ENCODE measurements at places on chromosomes 12 and 14.

DNA sequence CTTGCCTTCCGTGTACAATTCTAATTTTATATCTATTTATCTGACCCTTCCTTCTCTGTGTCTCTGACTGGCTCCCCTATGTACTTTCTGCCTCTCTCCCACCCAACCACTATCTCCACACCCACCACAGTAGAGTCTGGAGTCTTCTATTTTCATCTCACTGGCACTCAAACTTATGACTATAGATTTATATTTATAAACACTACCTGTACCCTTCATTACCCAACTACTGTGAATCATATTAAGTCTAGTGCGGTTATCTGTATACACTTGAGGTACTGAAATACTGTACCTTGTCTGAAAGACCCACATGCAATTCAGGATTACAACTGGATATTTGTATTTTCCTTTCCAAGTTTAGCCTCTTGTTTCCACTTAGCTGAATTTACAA, 36.1 kb downstream of the ATP2B1 start:
- no peak for DNase-seq

- peak; percentile 71 for DNase-seq
Observed at GRCh38 chr12:121334513-121335343, 17.5 kb downstream of the ANAPC5 start.

DNA sequence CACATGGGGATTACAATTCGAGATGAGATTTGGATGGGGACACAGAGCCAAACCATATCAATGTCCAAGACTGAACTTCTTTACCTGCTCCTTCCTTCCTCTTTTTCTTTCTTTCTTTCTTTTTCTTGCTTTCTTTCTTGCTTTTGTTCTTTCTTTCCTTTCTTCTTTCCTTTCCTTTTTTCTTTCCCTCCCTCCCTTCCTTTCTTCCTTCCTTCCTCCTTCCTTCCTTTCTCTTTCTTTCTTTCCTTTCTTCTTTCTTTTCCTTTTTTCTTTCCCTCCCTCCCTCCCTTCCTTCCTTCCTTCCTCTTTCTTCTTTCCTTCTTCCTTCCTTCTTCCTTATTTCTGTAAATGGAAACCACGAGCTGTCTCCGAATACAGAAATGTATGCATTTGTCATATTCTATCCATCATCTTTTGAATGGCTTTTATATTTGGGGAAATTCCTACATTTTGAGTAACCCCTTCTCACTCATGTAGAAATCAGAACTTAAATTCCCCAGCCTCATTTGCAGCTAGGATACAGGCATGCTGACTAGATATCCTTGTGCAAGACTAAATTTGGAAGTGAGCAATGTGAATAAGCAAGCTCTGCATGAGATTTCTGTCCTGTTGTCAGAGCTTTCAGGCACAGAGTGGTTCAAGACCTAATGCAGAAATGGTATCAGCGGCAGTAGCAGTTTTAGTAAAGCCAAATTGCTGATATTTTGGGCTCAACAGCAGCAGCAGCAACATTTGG, 11.5 kb downstream of the GPR33 start:
- no peak for DNase-seq

GRCh38 chr12:128810182-128811127, 13.3 kb downstream of the SLC15A4 start:
- DNase-seq = no peak

DNA sequence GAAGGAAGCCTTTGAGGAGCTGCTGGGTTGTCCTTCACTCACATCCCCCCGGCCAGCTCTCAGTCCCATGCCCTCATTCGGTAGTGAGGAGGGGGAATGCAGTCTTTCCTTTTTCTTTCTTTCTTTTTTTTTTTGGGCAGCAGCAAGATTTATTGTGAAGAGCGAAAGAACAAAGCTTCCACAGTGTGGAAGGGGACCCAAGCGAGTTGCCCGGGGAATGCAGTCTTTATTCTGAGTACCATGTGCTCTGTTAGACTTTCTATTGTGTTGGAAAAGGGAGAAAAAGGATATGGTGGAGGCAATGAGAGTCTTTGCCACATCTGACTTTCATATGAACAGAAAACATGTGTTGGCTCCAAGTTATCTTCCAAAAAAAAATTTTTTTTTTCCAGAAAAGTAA, 29.9 kb upstream of the YARS2 start:
- DNase-seq = no peak

DNA sequence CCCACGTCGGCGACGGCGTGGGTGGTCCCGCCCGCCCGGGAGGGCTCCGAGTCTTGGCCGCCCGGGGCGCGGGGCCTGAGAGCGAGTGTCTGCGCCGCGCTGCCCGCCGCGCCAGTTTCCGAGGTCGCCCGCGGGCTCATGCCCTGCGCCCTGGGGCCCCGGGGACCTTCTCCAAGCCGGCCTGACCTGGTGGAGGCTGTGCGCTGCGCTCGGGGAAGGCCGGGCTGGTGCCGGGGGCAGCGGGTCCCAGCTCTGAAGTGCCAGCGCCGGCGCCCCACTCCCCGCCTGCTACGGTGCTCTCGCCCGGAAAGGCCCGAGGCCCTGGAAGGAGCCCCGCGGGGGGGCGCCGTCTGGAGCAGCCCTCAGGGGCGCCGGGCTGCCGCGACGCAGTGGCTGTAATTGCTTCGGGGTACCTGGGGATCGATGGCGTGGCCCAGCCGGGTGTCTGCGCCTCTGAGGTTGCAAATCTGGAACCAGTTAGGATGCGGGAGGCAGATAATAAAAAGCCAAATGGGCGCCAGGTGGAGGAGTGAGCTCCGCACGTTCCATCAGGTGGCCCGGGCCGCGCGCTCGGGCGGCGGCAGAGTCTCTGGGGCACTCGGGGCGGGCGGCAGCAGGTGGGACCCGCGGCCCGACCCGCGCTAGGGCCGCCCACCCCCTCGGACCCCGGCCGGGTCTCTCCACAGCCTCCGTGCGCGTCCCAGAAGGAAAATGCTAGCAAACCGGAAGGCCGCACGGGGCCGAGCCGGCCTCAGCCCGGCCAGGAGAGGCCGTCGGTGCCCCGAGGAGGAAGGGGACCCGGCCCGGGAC, 102.3 kb upstream of the DIO3 start:
- no peak for DNase-seq

DNA sequence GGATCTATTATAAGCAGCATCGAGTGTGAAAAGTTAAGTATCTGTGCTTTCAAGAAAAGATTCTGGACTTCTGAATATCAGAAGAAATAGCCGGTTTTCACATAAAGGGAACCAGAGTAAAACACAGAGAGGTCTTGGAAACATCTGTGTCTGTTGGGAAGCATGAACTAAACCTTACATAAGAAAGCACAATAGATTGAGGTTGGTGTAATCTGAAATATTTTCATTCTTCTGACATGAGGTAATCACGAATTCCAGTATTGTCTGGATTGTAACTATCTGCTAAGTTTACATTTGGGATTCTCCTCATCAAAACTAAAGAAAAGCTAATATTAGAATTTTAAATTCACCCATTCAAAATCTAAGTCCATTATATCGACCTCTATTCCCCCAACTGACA, 161.3 kb downstream of the CPNE8 start:
- DNase-seq = no peak

DNA sequence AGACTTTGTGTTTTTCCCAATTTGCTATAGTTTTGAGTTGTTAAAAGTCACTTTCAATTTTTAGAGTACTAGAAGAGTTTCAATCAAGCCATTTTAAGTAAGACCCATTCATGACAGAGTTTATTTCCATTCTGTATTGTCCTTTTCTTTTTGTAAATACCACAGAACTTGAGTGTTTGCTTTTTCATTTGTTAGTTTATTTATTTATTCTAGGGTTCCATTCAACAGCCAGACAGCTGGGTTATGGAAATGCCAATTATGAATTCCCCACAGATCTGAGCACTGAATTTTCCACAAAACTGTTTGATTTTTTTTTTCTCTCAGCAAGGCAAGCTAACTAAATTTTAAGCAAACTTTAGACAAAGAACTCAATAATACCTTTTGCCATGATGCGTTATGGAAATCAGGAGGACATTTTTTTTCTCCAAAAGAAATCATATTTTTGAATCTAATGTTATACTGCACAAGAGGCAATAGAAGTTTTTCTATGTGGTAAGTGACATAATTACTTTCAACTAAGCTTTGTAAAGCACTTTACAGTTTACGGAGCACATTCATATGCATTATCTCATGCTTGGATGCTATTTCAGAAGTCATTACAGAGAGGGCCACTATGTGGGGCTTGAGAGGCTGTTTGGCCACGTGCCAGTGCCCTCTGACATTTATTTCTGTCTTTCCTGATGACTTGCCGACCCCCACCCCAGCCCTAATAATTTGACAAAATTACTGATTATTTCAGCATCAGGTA, 181.5 kb downstream of the VRK1 start:
- no peak for DNase-seq

- no peak for DNase-seq
Observed at GRCh38 chr12:108596854-108597558, 878 bp downstream of the TMEM119 start.

- DNase-seq = no peak
Observed at GRCh38 chr14:22140633-22141032, 448.4 kb downstream of the DAD1 start.

DNA sequence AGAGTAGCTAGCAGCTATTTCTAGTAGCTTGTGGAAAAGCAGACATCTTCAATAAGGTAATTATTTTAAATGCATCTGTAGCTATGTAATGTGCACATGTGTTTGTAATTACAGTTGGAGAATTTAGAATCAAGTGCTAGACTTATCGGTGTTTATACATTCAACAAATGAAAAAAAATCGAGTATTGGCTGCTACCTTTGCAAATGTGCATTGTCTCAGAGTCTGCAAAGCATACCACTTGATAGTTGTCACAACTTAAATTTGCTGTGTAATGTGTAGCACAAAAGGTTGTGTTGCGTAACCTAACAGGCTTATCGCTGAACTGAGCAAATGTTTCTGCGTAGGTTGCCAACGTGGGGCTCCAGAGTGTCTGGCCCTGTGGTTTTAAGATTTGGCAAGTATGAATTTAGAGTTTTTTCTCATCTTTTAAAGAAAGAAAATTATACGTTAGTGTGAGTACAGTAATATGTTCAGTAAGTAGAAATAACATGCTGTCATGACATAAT, 44.3 kb downstream of the TMTC2 start:
- DNase-seq = no peak

GRCh38 chr14:104843442-104844305, 21.4 kb upstream of the CEP170B start:
- peak; percentile 27 for DNase-seq

DNA sequence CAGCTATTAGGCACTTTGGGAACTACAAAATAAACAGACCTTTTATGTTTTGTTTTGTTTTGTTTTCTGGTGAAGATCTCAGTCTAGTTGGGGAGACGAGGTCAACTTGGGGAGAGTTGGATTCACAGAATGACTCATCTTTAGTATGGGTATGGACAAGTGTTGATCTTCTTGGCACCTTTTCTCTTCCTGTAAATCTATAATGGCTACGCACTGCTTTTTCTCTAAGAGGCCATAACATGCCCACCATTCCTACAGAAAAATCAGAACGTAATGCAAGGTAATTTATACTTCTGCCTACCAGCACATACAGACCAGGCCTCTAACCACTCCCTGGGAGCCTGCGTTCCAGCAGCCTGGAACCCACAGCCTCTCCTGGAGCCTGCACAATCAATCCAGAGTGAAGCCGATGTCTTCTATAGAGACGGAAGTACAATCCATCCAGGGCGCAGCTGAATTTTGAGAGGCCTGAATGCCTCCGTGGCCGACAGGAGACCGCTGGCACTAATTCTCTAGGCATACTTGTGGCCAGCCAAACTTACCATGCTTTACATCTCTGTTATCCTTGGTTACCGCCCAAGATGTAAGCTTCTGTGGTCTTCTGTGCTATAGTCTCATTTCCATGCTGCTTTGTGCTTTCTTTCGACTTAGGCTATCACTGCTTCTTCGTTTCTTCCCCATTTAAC, 717 bp downstream of the PPHLN1 start:
- peak; percentile 5 for DNase-seq

GRCh38 chr12:67633708-67634107, 14.8 kb upstream of the DYRK2 start:
- no peak for DNase-seq

- no peak for DNase-seq
Observed at GRCh38 chr14:64095620-64096019, 198.6 kb downstream of the ESR2 start.

DNA sequence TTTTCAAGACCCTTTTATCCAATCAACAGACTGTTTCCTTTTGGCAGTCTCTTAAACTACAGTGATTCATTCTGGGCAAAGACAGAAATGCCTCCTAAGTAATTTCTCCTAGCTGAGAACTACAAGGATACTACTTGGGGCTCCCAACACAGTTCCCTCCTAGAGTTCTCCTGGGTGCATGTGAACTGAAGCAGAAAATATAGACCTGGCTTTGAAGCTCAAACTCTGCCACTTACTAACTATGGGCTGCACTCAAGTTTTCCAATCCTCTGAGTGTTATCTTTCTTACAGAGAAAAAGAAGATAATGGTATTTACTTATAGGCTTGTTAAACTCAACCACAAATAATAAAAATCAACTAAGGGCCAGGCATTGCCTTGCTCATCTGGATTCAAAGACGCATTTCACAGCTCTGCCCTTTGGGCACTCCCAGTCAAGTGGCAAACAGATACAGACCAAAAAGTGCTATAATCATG, 97.6 kb downstream of the EFCAB11 start:
- DNase-seq = no peak

All from NCI-H526 treated with DMSO at 0.1 percent for 48 hours (cell line).